ENCODE measurements at places on chromosomes 2 and 18. TPM values are rescaled to one million over a fixed set of nuclear protein-coding genes. Genes with fewer than 3 reads are reported as not detected.

- H3K36me3 ChIP-seq: peaks cover 6% of the 10 kb centered on the region
- H3K27ac ChIP-seq: no peak overlapping the region
- H3K4me3 ChIP-seq: no peak overlapping the region
- DNase-seq: no peak
- H3K4me1 ChIP-seq: no peaks in the 10 kb centered on the region
These were observed 8.5 kb upstream of the ATP8B1 start for GRCh38 chr18:57811477-57812125.

Gene MC5R
- total RNA-seq: not detected

Gene TSHZ1
- 16.8 TPM for total RNA-seq

Gene CCDC68
- not detected for total RNA-seq

DNA sequence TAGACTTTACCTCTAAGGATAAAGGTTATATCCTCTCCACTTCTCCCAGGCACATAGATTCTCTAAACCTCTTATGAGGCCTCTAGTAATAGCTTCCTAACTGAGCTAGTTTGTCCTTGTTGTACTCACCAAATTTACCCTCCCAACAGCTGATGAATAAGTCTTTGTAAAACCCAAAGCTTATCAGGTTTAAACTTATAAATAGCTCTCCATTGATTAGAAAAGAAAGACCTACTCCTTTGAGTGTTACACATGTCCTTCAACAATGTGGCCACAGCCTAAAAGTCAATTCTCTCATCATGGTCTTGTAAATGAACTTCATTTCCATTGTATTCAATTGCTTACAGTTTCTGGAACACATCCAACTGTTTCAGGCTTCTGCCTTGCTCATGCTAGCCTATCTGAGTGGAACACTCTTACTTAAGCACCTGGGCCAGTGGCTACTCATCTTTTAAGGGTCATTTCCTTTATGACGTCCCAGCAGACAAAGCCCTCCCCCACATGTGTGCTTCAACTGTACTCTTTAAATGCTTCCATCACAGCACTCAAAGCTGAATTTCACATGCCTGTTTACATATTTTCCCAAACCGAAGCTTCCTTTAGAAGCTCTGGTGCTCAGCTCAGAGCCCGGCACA is 131.6 kb downstream of the CDH2 start:
- H3K4me3 ChIP-seq: no peak overlapping the region
- DNase-seq: no peak
- no peaks in the 10 kb centered on the region for H3K4me1 ChIP-seq
- no peak overlapping the region for H3K27ac ChIP-seq

Data from activated CD8-positive, alpha-beta T cell treated with anti-CD3 and anti-CD28 coated beads, Interleukin-2, amount 10 ng/mL, durations not matched to agents 7 days and 5 days (primary cell).